ENCODE measurements at places on chromosomes 4 and X.

DNA sequence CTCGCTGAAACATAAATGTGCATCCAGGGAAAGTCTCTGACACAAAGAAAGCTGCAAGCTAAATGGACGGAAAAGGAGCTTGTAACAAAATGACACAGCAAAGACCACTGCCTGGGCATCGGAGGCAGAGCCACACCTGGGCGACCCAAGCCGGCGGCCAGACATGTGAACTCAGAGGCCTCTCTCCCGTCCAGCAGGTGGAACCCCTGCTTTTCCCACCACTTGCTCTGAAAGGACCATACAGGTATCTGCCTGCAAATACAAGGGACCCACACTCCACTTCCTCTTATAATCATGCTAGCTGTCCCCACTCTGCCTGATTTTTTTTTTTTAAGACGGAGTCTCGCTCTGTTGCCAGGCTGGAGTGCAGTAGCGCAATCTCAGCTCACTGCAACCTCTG, 12.0 kb downstream of the CPLX1 start:
- no peak for ATAC-seq

DNA sequence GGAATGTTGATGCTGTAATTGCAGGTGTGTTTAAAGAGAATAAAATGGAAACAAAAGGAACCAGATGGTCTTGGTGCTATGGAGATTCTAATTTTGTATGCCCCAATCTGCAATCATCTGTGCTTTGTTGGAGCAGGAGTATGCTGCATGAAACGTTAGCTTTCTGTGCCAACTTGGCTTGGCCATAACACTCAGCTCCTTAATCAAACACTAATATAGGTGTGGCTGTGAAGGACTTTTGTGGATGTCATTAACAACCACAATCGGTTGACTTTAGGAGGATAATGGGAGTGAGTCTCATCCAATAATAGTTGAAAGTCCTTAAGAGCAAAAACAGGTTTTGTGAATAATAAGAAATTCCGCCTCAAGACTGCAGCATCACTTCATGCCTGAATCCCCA, 399.2 kb downstream of the NLGN4X start:
- no peak for ATAC-seq

DNA sequence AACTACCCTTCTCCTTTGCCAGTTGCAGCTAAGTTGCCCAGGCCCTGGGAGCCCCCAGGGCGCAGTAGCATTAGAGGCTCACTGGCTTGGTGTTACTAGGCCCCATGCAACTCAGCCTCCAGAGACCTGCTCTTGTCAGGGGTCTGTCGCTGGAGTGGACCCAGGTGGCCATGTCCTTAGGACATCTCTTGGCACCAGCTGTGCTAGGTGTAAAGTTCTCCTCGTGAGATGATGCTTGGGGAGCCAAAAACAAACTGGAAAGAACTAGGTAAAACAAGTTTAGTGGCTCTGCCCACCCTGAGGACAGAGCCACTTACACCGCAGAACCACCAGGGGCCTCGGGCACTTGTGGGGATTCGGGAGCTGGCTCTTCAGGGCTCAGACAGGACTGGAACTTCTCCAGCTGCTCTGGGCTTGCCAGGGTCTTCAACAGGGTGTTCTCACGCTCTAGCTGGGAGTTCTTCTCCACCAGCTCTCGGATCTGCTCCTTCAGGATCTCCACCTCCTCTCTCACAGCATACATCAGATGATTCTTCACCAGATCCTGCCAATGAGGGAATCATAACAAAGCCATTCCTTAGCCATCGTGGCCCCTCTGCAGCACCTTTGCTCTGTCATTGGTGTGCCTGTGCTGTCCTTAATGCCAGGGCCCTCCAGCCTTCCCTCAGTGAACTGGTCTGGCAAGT, 61.2 kb downstream of the TSC22D3 start:
- ATAC-seq = no peak

DNA sequence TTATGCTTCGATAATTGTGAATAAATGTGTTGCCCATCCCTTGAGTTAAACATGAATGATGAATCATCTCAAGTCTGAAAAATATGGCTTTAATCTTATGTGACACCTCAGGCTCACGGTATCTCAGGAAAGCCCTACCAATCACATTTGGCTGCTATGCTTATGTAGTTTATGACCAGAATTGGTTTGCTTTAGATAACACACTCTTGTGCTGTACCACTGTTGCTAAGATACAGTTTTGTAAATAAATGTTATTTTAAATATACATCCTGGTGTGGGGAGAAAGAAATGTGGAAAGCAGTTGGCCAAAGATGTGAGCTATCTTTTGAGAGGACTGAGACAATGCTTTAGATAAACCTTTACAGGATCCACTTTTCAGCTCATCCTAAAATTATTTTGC, 63.2 kb downstream of the NPY1R start:
- no peak for ATAC-seq

DNA sequence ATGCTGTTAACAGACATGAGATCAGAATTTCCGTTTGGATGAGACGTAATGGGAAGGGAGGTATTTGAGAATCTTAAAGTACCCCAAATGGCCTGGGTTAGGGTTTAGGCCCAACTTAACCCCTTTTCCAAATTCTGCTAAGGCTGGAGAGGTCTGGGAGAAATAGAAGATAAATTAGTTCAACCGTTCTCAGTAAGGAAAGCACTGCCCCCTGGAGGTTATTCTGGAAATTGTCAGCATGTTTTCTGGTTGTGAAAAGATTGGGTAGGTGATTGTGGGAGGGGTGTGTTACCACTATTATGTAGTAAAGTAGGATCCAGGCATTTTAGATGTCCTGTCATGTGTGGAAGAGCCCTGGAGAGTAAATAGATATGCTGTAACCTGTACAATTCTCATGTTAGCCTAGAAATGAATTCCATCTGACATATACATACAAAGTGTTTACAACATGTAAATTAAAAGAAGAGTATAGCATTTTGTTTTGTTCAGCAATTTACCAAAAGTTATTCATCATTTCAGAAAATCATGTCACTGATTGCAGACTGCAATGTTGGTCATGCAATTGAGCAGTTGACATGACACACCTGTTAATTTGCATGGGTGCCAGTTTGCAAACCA, 26.8 kb upstream of the GRXCR1 start:
- peak; percentile 42 for ATAC-seq

- no peak for ATAC-seq
Observed at GRCh38 chr4:112510291-112511092, 5.5 kb downstream of the NEUROG2 start.

- ATAC-seq = peak; percentile 23
Observed at GRCh38 chr4:98466868-98467599, 191.4 kb downstream of the TSPAN5 start.

DNA sequence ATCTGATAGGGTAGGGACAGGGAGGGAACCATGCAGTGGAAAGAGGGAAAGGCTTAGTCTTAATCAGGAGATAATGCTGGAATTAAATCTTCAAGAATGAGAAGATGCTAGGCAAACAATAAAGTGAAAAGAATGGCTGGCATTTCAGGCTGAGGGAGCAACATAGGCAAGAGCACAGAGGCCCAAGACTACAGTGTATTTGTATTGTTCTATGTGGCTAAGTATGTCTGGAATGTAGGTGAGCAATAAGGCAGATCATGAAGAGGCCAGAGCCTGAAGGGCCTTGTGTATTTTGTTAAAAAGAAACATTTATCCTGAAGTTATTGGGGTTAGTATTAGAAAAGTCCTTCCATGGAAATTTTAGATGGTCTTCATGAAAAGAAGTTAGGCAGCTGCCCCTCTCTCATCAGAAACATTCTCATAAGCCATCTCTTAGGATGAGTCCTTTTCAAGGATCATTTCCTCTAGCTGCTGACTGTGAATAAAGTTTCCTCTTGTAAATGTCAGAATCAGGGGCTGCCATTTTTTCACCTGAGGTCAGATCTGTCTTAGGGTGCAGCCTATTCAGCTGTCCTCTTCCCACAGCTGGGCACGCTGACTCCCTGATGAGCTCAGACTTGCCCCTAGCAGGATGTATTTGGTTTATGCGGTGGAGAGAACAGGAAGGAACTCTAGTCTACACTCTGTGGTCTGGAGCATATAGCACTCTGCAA, 46.3 kb downstream of the ATP10D start:
- peak; percentile 97 for ATAC-seq

DNA sequence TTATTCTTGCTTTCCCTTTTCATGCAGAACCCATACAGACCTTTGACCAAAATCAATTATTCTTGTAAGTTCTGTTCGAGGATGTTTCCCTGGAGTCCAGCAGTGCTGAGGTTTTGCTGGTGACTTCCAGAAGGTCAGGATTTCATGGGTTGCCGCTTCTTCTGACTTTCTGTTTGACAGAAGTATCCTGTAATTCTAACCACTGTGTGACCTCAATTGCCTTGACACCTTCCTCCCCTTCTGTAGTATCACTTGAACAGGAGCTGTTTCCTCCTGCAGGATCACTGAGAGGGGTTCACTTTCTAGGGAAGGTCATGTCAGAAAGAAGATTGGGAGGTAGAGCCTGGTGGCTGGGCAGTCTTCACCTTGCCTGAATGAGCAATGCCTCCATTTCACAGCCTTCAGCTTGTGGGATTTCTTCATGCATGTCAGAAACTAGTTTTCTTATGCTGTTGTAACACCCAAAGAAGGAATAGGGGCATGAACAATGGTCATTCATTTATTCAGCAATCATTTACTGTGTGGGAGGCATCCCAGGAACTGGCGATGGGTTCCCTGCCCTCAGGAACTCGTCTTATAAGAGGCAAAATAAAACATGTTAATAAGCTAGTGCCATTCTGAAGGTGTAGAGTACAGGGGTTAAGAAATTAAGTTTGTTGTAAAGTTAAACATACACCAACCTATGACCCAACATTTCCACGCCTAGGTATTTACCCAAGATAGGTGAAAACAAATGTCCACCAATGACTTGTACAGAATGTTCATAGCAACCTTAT, 205.9 kb downstream of the SOWAHB start:
- no peak for ATAC-seq

- peak; percentile 40 for ATAC-seq
Observed at GRCh38 chr4:140609548-140610425, 41.0 kb upstream of the UCP1 start.

DNA sequence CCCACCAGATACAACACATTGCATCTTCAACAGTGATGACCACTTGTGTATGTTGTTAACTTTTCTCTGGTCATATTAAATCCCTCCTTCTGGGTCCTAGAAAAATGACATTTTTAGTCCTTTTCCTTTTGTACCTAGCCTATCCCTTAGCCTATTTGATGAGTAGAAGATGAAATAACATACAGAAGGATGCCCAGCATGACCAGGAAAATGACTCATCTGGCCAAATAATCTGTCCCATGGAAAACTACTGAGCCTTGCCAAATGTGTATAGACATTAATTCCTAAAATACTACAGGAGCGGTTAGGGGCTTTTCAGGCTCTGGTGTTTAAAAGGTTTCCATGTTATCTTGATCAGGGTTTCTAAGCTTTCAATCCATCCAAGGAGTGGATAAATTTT, 129.0 kb upstream of the KCNIP4 start:
- ATAC-seq = no peak

DNA sequence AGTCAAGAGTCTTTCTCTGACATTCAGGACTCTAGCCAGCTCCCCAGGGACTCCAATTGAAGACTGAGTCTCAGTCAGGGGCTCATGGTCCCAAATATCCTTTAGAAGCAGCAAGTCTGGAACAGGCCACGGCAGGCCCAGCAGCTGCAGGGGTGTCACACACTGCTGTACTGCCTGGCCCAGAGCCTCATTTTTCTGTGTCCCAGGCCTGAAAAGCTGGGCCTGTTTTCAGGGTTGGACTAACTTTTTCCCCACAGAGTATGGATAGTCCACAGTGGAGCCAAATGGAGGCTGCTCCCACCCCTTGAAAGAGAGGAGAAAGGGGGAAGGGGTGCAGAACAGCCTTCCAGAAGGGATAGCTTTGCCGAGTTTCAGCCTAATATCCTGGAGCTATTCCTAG, 146.8 kb upstream of the NALF2 start:
- ATAC-seq = no peak

DNA sequence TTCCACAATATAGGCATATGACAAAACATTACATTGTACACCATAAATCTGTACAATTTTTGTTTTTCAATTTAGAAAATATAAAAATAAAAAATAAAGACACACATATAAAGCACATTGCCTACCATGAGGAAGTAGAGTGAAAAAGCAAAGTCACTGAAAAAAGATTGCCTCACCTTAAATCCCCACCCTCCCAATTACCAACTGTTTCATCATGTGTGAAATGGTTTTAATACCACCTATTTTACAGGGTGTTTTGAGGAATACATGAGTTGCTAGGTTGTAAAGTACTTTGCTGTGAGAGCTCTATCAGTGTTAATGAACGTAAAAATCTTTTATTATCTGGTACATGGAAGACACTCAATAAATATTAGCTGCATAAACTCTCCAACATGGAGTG, 373.6 kb upstream of the NDST3 start:
- no peak for ATAC-seq

GRCh38 chr4:78476108-78476704, 75.4 kb upstream of the ANXA3 start:
- ATAC-seq = no peak

DNA sequence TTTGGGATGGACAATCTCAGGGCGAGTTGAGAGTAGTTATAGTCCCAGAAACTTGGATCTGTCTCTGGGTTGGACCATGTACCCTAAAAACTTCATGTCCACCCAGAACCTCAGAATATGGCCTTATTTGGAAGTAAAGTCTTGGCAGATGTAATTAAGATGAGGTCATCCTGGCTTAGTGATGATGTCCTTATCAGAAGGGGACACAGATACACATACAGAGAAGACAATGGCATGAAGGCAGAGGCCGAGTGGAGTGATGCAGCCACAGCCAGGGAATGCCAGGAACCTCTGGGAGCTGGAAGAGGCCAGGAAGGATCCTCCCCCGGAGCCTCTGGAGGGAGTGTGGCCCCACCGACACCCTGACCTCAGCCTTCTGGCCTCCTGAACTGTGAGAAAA, 61.2 kb upstream of the STX18 start:
- no peak for ATAC-seq

DNA sequence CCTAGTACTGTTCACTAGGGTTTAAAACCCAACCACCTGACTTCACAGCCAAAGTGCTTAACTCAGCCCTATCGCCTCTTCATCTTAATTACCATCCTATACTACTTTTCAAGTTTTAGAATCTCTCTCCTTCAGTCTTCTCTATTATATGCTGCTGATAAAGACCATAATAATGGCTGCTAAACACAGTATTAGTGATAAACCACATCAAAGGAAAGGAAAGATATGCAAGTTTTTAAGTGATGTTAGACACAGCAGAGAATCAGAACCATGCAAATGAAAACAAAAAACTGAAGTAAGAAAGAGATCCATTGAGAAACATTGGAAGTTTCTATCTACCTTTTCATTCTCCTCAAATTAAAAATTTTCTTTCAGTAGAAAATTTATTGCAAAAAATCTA, 100.8 kb downstream of the REELD1 start:
- no peak for ATAC-seq

DNA sequence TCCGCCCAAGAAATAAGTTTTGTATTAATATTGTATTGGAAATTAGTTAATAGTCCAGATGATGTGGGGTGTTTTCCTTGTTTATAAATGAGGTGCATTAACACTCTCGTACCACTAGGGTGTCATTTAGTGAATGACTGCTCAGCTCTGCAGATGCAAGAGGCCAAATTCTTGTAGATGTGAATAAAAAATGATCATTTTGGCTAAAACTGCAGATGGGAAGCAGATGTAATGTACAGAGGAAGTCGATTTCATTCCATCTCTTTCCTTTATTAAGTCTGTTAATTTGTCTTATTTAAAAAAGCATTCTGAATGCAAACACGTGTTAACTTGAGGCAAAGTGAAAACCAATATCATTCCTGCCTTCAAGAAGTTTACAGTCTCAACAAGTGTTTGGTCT, 108.1 kb downstream of the DHX15 start:
- no peak for ATAC-seq
